Epithelial cell of proximal tubule (primary cell): ENCODE measurements at places on chromosomes 4 and X. TPM values are rescaled to one million over a fixed set of nuclear protein-coding genes. Genes with fewer than 3 reads are reported as not detected.

The DGKQ gene
- total RNA-seq = 11.1 and 16.9 TPM in 2 replicates

The HEPH gene
- 0.65 and 1.9 TPM in 2 replicates for total RNA-seq

The PAGE4 gene
- not detected in 2 replicates for total RNA-seq

The CXorf51B gene
- not detected in 2 replicates for total RNA-seq

The PAK3 gene
- total RNA-seq = 4.3 and 4.5 TPM in 2 replicates

The GRID2 gene
- not detected in 2 replicates for total RNA-seq

The RTL3 gene
- total RNA-seq = 0.06 and 4.9 TPM in 2 replicates

The MID1 gene
- 9.7 and 11.7 TPM in 2 replicates for total RNA-seq

The ARAP2 gene
- total RNA-seq = 8.7 and 10.1 TPM in 2 replicates

The FGF2 gene
- 11.4 and 17.4 TPM in 2 replicates for total RNA-seq

The STK26 gene
- total RNA-seq = 23.7 and 33.2 TPM in 2 replicates
